ENCODE measurements at places on chromosomes 1 and 21.

DNA sequence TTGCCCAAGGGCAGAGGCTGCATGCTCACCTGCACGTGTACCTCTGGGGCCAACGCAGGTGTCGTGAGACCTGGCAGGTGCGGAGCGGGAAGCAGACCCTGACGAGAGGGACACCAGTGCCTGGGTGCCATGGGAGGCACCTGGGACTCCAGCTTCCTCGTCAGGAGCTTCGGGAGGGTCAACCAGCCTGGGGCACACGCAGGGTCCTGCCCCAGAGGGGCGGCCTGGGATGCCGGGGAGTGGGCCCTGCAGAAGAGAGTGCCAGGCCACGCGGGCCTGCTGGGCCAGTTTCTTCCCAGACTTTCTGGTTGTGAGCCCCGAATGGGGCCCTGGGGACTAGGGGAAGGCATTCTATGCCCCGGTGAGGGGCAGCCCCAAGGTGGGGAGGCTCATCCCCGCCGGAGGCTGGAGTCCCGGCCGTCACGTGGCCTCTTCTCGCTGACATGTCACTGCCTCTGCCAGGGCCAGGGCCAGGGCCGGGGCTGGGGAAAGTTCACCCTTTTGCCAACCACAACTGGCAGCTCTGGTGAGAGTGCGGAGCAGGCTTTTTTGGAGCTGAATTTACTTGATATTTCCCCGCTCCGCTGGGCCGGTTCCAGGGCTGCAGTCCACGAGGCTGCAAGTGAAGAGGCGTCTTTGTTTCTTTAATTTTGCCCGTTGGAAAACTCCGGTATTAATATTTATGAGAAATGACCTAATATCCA is 38.5 kb upstream of the ACTRT2 start:
- no peak for DNase-seq

DNA sequence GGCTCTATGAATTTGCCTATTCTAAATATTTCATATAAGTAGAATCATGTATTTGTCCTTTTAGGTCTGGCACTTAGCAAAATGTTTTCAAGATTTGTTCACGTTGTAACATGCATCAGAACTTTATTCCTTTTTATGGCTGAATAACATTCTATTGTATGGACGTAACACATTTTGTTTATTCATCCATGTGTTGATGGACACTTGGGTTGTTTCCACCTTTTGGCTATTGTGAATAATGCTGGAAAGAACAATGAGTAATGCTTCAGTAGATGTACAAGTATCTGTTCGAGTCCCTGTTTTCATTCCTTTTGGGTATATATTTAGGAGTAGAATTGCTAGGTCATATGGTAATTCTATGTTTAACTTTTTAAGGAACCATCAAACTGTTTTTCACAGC is 24.7 kb downstream of the SLC35A3 start:
- no peak for DNase-seq

DNA sequence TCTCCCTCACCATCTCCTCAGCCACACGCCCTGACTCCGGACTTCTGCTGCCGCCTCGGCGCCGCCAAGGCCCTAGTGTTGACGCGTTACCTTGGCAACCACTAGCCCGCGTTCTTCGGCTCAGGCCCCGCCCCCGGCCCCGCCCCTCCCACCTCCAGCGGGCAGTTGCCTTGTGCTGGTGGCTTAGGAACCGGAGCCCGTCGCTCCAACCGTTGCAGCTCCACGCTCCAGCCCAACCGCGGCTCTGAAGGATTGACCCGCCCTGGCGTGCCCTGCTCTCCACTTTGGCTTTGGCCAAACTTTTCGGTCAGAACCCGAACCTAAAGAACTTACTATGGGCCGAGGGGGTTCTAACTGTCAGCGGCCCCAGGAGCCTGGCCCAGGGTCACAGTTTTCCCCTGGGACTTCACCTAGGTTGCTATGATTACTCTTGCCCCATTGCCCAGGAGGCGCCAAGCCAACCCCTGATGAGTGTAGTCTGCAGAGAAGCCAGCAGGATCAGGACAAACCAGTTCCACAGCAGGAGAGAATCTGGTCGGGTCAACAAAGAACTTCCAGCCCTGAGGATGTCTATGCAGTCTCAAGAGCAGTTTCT is at the start of gene CFAP45:
Gene CFAP45, minus strand, starts transcription at position 80 of the 595 bp plus-strand sequence. Its CDS starts 67 bp downstream, at position 13.
- no peak for DNase-seq

DNA sequence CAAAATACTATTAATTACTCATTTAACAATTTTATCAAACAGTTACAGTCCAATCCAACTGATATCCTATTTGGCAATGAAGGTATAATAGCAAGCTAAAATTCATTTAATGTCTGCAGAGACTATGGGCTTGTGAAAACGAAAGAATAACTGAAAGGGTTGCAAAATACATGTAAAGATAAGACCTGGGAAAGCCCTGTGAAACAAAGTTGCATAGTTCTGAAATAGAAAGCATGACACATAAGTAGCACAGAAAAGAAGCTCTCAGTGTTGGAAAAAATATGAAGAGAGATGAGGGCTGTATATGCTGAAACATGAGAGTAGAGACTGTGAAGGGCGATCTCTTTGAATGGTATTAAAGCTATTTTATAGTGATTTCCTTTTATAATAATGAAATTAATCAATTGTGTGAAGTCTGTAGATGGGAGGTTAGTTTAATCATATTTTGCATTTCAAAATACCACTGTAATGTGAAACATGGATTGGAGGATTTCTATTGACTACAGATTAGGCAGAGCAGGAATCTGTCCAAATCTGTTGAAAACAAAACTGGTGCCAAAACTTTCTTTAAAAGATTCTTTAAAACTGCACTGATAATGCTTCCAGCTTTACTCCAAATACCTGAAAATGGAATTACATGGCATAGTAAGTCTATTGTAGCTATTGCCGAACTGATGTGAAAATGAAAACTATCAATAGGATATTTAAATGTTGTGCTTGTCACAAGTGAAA is 1518.9 kb upstream of the B3GALT2 start:
- no peak for DNase-seq

DNA sequence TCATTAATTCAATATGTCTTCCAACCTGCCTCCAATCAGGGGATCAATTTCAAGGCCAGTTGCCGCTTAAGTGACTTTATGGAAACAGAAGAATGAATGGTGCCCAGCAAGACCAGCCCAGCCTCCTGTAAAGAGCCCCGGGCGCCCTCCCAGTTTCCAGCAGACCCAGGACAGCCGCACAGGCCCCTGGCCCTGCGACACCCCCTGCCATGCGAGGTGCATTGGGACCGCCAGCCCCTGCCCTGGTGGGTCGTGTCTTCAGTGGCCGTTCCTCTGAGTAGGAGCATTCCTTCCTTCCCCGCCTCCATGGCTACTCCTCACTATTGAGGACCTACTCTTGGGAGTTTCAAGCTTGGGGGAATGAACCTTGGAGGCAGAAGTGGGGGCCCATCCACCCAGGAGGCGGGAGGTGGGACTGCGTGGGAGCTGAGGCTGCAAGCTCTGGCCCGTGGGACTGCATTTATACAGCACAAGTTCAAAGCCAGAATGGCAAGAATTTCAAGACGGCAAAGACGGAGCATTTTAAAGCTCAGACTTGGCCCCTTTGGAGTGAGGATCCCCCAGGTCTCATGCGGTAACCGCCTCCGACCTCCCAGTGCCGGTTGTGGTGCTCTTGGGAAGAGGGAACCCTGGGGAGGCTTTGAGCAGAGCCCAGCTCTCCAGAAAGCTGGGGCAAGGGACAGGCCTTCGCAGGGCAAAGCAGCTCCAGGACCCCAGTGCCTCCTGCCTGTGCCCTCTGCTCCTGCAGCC is 73.1 kb upstream of the ACTRT2 start:
- no peak for DNase-seq

GRCh38 chr1:200889571-200889970 is 5.1 kb upstream of the INAVA start:
- no peak for DNase-seq

DNA sequence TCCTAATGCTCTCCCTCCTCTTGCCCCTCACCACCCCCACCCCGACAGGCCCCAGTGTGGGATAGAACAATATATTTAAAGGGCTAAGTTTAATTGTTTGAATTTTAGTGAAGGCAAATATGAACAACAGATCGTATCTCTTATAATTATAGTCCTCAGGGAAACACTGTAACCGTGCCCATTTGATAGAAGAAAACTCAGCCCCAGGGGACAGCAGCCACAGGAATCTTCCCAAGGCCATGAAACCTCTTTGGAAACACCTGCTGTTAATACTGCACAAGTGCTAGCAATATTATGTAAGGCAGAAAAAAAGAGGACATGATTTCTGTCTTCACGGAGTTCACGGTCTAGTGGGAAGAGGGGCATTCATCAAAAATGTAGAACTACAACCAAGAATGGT is 142.2 kb downstream of the URB2 start:
- DNase-seq = no peak

GRCh38 chr1:158353303-158354075 is at the start of gene CD1E:
Gene CD1E (plus strand): TSS chr1:158353894. CDS start chr1:158353989, 95 bp downstream.
- DNase-seq = no peak

GRCh38 chr1:185969028-185969427 is 234.8 kb downstream of the HMCN1 start:
- DNase-seq = no peak

DNA sequence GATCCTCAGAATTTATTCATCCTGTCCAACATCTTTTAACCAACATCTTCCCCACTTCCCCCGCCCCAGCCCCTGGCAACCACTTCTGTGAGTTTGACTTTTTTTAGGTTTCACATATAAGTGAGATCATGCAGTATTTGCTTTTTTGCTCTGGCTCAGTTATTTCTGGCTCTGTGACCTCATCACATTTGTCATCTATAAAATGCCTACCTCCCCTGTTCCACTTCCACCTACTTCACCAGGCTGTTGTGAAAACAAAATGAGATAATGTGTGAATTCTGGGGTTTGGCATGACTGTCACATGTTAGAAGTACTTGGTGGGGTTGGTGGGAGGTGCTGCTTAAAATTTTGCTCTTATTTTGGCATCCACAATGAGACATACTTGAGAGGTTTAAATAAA is 18.4 kb downstream of the HHAT start:
- DNase-seq = no peak

DNA sequence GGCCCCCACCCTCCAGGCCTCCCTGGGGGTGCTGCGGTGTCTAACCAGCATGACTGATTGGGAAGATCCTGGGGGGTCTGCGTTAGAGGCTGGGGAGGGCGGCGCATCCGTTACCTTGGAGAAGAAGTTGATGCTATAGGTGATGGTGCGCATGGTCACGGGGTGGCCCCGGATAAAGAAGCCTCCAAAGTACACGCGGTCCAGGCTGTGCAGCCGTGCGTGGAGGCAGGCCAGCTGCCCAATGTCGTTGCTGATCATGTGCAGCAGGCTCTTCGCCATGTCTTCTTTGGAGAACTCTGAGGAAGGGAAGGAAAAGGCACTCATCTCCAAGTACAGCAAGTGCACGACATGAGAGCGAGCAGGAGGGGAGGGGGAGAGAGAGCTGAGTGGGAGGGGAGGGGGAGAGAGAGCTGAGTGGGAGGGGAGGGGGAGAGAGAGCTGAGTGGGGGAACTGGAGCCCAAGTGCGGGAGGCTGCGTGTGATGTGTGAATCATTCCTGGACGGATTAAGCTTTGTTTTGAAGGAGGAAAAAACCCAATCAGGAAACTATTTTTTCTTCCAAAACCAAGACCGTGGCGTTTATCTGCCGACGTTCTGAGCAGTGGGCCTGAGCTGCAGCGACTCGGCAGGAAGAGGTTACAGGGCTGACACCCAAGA is 7.2 kb downstream of the PANK4 start:
- DNase-seq = no peak

GRCh38 chr1:218546314-218546713 is 201.2 kb downstream of the TGFB2 start:
- DNase-seq = no peak

- no peak for DNase-seq
These were observed 6.9 kb downstream of the LMNA start for GRCh38 chr1:156121457-156121856.

- no peak for DNase-seq
These were observed 1044.9 kb downstream of the BRINP3 start for GRCh38 chr1:189432753-189433152.

DNA sequence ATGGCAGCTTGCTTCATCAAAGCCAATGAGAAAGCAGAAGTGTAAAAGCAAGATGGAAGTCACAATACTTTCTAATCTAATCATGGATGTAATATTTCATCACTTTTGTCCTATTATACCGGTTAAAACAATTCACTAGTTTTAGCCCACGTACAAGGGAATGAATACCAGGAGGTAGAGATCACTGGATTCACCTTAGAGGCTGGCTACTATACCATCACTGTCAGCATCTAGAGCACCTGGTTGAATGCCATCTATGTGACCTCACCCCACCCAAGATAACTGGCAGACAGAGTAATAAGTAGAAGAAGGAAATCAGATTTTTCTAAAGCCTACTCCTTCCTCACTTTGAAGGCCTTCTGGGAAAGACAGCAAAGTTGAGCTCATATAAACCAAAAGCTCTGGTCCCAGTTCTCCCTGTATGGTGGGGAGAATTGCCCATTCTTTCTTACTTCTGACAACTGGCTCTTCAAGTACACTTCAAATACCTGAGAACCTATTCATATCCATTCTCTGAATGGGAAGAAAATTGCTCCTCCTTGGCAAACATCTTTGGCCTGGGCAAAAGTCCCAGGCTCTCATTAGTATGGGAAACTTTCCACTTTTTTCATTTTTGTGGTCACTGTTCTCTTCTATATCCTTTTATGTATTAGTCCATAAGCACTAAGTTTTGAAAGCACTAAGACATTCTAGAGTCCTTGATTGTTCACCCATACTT is 24.8 kb downstream of the HSD3B1 start:
- DNase-seq = no peak

GRCh38 chr1:198234520-198235251 is 77.9 kb downstream of the NEK7 start:
- DNase-seq = no peak

DNA sequence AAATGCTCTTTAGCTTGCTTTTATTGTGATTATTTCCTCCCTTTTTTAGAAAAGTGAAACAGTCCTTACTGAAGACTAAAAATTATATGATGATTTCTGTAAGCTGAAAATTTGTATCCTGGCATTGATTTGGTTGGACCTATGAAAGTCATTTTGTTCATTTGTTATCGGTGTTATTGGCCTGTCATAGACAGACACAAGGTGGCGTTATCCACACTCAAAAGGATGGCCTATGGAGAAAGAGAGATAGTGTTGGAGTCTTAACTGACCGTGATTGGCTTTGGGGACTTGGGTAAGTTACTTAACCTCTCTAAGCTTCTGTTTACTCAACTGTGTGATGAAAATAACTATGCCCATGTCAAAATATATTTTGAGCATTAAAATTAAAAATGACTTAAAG is 203.6 kb upstream of the CHODL start:
- DNase-seq = no peak

DNA sequence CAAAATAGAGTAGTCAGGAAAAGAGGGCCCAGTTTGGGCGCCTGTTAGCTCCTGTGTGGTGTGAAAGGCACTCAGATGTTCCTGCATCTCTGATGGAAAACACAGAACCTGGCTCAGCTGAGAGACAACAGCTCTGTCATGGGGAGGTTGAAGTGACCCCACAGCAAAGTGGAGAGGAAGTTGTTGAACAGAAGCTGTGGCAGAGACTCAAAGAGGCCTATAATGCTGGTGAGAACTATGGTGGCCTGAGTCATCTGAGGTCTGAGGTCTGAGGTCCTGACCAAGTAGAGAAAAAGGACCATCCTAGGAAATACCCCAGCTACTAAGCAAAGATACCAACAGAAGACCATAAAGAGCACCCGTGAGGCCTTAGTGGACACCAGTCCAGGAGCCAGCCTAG is 45.6 kb upstream of the JAK1 start:
- no peak for DNase-seq

All from activated naive CD4-positive, alpha-beta T cell (primary cell).